ENCODE measurements at places on chromosomes 5 and 9.
A peak's percentile ranks its signal among the peaks of the same experiment; 100 is the strongest.

DNA sequence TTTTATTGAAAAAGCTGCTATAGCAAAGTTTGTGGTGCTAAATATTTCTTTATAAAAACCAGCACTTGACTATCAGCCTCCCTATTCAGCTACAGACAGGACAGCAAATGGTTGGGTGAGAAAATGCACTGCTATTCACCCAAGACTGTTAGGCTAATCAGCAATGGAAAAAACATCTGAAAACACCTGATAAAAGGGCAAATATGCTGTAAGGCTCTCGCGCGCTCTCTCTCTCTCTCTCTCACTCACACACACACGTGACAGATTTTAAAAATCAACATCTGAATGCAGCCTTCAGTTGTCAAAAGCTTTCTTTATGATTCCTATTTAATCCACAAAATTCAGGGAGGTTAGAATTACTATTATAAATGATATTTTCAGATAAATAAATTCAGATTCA lies 80.2 kb downstream of the HTR4 start:
- no peak for DNase-seq

DNA sequence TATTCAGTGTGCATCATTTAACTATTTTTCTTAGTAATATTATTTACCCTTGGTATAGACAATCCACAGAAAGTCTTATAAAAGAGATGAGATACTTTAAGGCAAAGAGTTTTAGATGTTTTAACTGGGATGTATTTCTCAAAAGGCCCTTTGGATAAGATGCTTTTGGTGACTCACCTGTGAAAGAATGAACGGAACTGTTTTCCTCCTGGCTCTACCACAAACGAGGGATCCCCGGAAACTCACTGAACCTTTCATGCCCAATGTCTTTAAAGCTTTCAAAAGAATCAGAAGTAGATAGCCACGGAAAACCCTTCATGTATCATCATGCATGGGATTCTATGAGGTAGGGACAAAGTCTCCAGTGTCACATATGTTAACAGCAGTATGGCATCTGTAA lies 1.6 kb downstream of the ZNF782 start:
- DNase-seq, result no peak

DNA sequence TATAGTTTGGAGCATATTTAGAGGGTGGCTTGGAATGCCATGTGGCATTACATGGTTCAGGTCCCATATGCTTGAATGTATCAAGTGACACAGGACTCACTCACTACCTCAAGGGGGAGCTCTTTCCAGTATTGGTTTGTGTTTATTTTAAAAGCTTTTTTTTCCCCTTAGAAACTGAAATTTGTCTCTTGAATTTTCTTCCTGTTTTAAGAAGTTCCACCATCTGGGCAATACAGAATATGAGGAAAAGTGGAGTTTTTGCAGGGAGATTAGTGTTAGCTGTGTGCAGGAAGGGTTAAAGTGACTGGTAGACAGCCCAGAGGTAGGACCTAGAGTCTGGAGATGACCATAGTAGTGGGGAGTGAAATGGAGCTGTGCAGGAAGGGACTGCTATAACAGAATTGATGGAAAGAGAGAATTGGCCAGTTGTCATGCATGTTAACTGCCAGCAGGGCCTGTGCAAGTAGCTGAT lies 36.6 kb downstream of the CTNNA1 start:
- DNase-seq, result peak; percentile 56

DNA sequence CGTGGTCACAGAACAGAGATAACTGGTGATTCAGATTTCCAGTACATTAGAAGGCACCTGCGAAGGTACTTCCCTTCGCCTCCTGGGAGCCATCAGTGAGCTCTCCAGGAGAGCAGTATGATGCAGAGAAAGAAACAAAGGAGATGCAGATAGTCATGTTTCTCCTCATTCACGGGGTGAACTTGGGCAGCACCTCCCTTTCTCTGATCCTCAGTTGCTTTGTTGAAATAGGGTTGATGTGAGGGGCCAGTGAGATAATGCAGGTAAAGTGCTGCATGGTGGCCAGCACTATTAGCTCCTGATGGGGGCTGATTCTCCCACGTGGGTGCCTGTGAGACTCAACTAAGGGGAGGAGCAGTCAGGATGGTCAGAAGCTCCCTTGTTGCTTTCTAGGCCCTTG lies 46.6 kb upstream of the ZNF169 start:
- DNase-seq, result no peak

DNA sequence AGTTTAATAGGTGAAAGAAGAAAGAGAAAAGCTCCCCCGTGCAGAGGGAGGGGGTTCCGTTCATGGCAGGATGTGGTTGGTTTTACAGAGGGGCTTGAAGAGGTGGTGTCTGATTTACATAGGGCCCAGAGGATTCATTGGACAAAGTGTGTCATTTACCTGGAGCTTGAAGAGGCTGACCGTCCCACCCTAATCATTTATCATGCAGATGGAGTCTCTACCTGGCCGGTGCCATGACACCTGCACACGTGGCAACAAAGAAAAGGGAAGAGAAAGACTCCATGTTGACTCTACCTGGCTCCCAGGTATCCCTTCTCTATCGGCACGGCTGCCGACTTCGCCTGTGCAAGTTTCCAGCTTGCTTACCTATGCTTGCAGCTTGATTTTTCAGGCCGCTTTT lies 35.3 kb upstream of the PRRC2B start:
- DNase-seq, result no peak

GRCh38 chr9:133454325-133454724 lies 5.5 kb upstream of the CACFD1 start:
- DNase-seq, result no peak

DNA sequence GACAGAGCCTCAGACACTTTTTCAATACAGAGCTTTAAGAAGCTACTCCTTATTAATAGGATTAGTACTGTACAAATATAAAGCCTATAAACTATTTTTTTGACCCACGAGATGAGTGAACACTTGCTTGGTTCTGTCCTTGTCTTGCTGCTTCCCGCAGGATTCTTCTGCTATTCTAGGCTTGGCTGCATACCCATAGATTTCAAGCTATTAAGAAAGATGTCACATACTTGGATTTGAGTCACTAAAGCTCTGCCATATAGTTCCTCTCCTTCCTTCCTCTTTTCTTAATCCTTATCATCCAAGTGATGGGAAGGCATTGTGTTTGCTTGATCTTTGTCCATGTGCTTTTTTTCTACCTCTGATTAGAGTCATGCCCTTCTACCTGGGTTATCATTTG lies 361.2 kb upstream of the TRPC7 start:
- DNase-seq, result no peak

DNA sequence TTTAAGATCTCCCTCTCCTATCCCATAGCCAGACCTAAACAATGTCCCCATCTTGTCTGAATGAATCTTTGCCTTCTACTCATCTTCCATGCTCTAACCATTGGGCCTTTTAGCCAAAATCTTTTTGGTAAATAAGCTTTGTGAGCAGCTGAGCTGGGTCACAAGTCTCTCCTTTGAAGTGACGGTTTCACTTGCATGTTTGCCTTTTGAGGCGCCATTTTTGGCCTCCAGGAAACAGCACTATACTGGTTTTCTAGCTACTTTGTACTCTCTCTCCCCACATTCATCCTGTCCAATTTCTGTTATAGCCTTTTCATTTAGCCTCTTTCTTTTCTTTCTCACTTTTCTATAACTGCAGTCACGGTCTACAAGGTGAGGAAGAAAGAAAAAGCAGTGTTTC lies 195.5 kb upstream of the C9orf72 start:
- no peak for DNase-seq

GRCh38 chr5:53480416-53481158 lies at the start of gene FST:
TSS of gene FST (plus strand) at chr5:53480629. CDS start at chr5:53480792, 163 bp downstream.
- no peak for DNase-seq

DNA sequence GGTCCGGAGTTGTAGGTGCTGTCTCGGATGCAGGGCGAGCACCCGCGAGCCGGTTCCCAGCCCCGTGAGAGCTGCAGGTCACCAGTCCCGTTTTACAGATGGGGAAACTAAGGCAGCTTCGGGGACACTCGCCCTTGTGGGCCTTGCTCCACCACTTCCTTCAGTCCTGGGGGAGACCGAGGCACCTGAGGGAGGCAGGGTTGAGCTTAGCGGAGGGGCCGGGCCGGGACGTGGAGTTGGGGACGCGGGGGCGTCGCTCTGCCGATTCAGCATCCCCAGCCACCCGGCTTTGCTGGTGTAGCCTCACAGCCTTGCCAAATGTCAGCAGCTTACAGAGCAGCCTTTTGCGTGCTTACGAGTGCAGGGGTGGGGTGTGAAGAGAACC lies 530 bp downstream of the BBLN start:
- DNase-seq, result no peak

GRCh38 chr5:73623060-73623459 lies 2.9 kb upstream of the ARHGEF28 start:
- DNase-seq, result no peak

DNA sequence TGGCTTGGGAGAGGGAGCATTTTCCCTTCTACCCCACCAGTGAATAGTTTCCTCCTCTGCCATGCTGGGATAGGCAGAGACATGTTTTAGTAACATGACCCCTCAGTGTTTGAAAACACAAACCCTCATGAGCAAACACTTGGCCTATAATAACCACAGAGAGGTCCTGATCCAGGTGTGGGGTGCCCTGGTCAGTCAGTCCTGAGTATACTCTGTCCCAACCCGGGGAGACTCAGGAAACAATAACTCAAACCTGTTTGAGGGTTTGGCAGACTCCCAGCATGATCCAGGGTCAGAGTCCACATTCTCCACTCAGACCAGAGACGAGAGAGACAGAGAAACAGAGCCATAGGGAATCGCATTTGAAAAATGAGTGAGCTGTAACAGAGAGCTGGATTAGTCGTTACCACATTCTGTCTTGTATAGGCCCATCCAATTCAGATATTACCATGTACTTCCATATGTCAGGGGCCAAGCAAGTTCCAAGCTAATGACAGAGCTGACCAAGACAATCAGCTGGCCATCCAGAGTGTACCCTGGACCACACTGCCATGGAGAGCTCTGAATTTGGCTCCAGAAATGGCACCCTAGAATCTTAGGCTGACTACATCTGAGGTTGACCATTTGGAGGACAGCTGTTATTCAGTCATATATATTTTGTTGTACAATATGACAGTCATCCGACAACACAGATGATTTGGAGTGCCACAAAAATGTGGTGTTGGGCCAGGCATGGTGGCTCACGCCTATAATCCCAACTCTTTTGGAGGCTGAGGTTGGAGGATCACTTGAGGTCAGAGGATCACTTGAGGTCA lies 4.2 kb upstream of the CA9 start:
- DNase-seq, result no peak

- no peak for DNase-seq
Measured at GRCh38 chr5:11496137-11496719, 408.0 kb downstream of the CTNND2 start.

DNA sequence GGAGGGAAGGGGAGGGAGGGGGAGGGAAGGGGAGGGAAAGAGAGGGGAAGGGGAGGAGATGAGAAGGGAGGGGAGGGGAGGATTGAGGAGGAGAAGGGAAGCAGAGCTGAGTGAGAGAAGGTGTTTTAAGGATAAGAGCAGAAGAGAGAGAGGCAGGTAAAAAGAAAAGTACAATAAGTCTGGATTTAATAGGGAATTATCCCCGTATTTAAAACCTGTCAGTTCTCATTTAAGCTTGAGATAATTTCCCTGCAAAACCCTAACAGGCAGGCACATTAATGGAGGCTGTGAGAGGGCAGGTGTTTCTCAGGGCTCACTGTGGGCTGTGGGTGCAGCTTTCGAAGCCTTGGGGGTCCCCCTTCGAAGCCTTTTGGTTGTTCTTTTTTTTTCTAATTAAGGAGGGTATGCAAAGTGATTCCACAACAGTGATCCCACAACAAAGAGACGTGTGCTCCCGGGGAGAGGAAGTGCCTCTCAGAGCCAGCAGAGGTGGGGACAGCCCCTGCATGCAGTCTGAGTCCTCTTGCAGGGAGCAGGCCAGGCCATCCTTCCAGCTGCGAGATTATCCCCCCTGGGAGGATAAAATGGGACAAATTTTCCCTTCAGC lies 317.9 kb upstream of the IRX1 start:
- no peak for DNase-seq
